ENCODE measurements at places on chromosomes 16 and 17.

DNA sequence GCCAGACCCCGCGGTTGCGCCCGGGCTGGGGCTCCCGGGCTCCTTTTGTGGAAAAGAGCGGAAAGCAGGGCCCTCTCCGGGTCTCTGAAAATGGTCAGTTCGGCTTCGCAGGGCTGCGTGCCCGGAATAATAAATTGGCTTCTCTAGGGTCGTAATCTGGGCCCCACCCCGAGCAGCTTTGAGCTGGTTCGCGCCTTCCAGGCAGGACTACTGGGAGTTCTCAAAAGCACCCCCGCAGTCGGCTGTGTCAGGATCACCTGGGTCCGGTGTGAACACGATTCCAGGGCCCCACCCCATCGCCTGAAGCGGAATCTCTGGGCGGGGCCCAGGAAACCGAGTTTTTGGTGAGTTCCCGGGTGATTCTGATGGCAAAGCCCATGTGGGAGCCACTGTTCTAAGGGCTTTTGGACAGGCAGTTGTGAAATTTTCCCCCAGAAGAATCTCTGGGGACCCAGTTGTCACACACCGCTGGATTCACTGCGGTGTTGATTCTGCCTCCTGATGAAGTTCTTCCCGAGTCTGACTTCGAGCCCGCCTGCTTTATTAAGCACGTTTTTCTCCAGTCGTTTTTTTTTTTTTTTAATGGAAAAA is 77.0 kb downstream of the MRC2 start:
- no peak for DNase-seq

GRCh38 chr16:87135246-87136030 is 181.8 kb downstream of the C16orf95 start:
- no peak for DNase-seq

DNA sequence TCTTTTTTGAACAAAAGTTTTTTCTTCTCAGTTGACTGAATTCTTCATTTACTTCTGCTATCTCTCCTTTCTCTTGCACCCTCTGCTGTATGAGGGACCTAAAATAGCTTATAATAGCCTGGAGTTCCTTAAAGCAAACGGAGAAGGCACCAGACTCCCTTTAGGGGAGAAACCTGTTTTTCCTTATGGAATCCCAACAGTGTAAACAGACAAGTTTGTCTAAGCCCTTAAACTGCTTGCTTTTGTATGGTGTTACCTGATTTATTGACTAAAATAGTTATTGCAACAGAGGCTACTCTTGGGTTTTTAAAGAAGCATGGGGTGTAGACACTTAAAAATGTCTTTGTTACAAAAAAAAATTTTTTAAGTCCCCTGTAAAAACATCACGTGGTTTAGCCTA is 12.9 kb upstream of the TRIM25 start:
- DNase-seq, result no peak

DNA sequence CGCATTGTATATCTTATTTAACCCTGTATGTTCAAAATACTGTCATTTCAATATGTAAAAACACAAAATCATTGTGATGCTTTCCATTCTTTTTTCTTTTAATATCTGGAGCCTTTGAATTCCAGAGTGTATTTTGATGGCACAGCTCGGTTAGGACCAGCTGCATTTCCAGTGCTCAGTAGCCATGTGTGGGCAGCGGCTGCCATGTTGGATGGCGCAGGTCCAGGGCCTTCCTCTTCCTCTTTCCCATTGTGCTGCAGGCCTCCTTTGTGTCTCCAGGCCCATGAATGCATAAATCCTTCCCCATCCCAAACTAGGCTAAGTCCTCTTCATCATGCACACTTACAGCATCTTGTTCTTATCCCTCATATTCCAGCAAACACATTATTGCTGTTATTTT is 13.0 kb downstream of the IRX3 start:
- DNase-seq, result no peak

DNA sequence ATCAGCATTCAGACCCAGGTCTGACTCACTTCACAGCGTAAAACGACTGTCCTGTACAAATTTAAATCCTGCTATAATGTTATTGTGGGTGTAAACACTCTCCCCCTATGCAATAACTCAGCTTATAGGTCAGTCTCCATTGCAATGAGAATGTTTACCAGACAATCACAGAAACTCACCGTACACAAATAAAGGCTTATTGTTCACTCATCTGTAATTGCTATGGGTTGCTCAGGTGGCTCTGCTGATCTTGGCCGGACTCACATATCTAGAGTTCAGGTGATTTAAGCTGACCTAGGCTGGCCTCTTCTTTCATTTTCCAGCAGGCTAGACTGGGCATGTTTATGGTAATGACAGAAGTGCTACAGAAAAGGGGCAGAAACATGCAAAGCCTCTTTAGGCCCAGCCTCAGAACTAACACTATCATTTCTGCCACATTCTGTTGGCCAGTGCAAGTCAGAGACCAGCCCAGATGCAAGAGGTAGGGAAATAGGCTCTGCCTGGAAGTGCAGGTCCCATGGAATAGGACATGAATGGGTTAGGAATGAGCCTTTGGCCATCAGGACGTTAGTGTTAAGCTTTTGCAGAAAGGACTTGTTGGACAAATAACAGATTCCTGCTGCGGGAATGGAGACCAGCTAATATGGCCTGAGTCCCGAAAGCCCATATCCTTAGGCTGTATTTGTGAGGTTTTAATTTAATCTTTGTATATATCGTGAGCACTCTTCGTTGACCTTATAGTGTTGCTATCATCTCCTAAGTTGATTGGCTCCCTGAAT is 44.0 kb downstream of the HLF start:
- no peak for DNase-seq

- no peak for DNase-seq
These were observed 49.3 kb downstream of the CMIP start for GRCh38 chr16:81493755-81494433.

DNA sequence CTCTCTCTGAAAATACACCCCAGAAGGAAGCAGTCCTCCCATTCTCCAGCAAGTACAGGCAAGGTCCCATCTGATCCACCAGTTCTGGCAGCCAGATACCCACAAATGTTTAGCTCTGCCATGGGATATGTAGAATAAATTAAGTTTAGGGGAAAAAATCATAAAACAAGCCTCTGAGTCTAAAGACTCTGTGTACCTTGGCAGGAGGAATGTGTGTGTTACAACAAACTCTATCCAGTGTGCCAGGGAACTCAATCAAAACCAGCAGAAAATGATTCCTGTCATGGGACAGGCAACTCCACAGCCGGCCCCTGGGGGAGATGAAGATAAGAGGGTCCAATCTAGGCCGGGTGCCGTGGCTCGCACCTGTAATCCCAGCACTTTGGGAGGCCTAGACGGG is 73.4 kb downstream of the MRM3 start:
- DNase-seq, result no peak

- DNase-seq, result no peak
These were observed 368.9 kb upstream of the C16orf82 start for GRCh38 chr16:26697807-26698206.

- DNase-seq, result no peak
These were observed 145.8 kb downstream of the SPACA3 start for GRCh38 chr17:33137426-33137825.

DNA sequence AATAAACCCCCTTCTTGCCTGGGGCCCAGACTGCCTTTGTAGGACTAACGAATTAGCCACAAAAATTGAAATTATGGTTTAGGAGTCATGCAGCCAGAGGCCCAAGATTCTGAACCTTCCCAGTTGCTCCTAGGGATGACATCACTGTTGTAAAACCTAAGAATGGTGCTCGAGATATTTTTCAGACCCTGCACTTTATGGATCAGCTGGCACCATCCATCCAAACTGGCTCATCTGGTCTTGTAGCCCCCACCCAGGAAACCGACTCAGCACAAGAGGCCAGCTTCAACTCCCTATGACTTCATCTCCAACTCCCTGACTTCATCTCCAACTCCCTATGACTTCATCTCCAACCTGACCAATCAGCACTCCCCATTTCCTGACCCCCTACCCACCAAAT is 10.9 kb upstream of the EVPL start:
- no peak for DNase-seq

- no peak for DNase-seq
These were observed 43.9 kb upstream of the ICAM2 start for GRCh38 chr17:64064331-64064730.

GRCh38 chr16:47895146-47895545 is 260.6 kb downstream of the ABCC12 start:
- DNase-seq, result no peak

GRCh38 chr17:49315551-49316257 is 46.3 kb downstream of the ZNF652 start:
- DNase-seq, result peak; percentile 48

DNA sequence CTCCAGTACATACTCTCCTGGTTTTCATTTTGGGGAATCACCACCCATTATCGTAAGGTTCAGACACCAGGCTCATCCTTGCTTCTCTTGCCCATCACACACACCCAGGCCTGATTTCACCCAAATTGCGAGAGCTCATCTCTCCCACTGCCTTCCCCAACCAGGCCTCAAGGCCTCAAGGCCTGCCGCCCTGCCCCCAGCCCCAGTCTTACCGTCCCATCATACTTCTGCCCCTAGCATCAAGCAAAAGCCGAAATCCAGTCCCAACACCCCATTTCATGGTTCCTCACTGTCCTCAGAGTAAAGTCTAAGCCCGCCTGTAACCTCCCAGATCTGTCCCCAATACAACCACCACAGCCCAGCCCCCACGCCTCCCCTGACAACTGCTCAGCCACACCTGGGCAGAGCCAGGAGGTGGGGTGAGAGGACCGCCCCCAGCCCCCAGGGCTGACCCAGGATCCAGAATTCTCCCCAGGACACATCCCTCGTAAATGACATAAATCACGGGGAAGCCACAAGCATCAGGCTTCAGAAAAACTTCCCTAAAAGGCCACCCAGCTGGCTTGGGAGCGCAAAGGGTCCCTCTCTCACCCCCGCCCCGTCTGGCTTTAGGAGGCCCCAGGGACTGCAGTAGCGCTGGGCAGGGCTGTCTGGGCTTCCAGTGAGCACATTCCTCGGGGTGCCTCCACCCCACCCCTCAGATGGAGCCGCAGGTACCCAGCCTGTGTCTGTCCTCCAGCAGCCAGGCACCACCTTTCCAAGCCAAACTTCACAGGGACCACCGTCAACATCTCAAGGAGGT is 9.6 kb upstream of the P2RX1 start:
- DNase-seq, result no peak

GRCh38 chr17:42706732-42707131 is 24.4 kb downstream of the CNTNAP1 start:
- DNase-seq, result no peak

DNA sequence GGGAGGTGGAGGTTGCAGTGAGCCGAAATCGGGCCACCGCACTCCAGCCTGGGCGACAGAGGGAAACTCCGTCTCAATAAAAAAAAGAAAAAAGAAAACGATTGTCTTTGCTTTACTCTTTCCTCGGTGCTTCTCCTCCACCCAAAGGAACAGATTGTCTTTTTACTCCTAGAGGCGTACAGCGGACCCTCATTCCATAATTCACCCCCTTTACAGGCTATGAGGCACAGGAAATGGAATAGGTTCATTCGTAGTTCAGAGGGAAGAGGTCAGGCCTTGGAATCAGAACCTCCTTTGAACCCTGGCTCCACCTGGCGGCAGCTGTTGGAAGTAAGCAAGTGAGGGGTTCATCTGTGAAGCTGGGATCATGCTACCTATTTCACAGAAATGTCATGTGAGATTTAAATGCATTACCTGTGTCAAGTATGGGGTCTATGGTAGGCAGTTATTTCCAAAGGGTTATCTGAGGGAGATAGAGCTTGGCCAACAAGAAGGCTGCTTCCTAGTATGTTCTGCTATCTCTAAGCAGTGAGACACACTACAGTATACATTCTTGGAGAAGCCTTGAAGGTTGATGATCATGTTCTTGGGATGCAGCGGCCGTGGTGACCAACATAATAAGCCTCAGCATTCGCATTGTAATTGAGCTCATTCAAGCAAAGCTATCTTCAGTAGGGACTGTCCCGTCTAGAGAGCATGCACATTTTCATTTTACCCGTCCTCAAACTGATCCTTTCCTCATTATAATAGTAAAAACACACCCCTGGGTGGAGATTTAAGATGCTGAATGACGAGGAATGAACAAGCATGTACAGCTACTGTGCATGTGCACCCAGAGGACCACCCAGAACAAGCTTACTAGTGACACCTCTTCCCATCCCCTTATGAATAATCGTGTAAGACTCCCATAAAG is 18.7 kb upstream of the ZNF689 start:
- DNase-seq, result no peak

GRCh38 chr17:40130352-40131042 is 8.7 kb downstream of the MSL1 start:
- no peak for DNase-seq

DNA sequence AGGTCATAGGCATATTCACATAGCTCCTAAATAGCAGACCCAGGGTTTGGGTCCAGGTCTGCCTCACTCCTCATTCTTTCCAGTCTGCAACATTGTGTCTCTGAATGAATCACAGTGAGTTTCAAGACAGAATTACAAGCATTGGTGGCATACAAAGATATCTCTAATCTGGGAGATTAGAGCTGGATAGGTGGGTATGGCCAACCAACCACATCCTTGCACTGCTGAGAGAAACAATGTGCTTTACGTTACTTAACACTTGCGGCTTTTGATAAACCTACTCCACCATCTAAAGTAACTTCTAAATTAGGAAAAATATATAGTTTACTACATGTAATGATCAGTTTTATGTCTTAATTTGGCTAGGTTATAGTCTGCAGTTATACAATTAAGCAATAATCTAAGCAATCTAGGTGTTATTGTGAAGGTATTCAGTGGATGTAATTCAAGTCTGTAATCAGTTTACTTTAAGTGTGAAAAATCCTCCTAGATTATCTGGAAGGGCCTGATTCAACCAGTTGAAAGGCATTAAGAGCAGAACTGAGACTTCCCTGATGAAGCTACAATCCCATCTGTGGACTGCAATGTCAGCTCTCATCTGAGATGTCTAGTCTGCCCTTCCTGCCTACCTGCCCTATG is 26.7 kb downstream of the CDH11 start:
- no peak for DNase-seq

- DNase-seq, result no peak
These were observed 2.1 kb downstream of the GSE1 start for GRCh38 chr16:85615014-85615851.

DNA sequence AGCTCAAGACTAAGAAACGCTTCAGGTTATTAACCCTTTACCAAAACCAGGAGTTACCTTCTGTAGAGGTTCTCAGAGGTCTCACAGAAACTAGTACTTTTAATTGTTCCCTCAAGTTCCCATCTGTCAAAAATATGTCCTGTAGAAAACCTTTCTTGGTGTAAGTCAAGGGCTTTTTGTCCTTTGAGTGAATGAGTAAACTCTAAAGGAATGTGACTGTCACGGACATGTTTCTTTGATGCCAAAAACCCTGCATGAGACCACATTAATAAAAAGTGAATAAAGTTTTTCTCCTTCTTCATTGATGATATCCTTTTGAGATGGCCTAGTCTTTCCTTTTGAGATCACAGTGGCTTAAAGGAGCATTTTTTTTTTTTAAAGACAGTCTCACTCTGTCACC is 102.9 kb downstream of the NLK start:
- DNase-seq, result no peak

GRCh38 chr17:43952351-43952723 is 1.4 kb downstream of the PYY start:
- DNase-seq, result no peak

- DNase-seq, result no peak
These were observed 36.8 kb downstream of the TMEM132E start for GRCh38 chr17:34616148-34616547.
